ENCODE measurements at places on chromosomes 6 and 20.
A peak's percentile ranks its signal among the peaks of the same experiment; 100 is the strongest.

- H3K4me3 ChIP-seq: no peak overlapping the region
- H3K27ac ChIP-seq: no peak overlapping the region
- H3K27me3 ChIP-seq: no peaks in the 10 kb centered on the region
- no peaks in the 10 kb centered on the region for H3K4me1 ChIP-seq
- H3K36me3 ChIP-seq: no peaks in the 10 kb centered on the region
These were observed 974.3 kb downstream of the HACE1 start for GRCh38 chr6:103885446-103885845.

- H3K4me1 ChIP-seq: no peaks in the 10 kb centered on the region
- no peaks in the 10 kb centered on the region for H3K36me3 ChIP-seq
- no peak overlapping the region for H3K4me3 ChIP-seq
- no peak for DNase-seq
These were observed 34.7 kb upstream of the TGM3 start for GRCh38 chr20:2261046-2261485.

DNA sequence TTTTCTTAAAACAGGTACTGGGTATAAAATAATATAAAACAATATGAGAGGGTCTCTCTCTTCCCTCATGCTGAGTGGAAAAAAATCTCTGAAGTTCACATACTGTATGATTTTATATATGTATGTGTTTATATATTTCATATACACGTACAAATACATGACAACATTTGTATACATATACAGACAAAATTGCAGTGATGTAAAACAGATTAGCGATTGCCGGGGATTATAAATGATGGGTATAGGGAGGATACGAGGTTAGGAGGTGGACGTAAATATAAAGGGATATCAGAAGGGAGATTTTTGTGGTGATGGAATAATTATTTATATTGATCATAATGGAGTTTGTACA lies 194.8 kb upstream of the PRSS16 start:
- H3K4me3 ChIP-seq: no peak overlapping the region
- no peaks in the 10 kb centered on the region for H3K27me3 ChIP-seq
- H3K4me1 ChIP-seq: no peaks in the 10 kb centered on the region
- no peaks in the 10 kb centered on the region for H3K36me3 ChIP-seq
- no peak overlapping the region for H3K27ac ChIP-seq

GRCh38 chr20:59428441-59429205 lies 128.2 kb downstream of the EDN3 start:
- H3K27ac ChIP-seq: no peak overlapping the region
- no peak overlapping the region for H3K4me3 ChIP-seq
- DNase-seq: no peak

GRCh38 chr20:38245753-38246152 lies 14.8 kb downstream of the KIAA1755 start:
- no peaks in the 10 kb centered on the region for H3K27me3 ChIP-seq
- no peak for DNase-seq
- H3K36me3 ChIP-seq: peaks cover 25% of the 10 kb centered on the region
- peaks cover 9% of the 10 kb centered on the region for H3K4me1 ChIP-seq
- peak overlapping the region; percentile 31 for H3K27ac ChIP-seq

DNA sequence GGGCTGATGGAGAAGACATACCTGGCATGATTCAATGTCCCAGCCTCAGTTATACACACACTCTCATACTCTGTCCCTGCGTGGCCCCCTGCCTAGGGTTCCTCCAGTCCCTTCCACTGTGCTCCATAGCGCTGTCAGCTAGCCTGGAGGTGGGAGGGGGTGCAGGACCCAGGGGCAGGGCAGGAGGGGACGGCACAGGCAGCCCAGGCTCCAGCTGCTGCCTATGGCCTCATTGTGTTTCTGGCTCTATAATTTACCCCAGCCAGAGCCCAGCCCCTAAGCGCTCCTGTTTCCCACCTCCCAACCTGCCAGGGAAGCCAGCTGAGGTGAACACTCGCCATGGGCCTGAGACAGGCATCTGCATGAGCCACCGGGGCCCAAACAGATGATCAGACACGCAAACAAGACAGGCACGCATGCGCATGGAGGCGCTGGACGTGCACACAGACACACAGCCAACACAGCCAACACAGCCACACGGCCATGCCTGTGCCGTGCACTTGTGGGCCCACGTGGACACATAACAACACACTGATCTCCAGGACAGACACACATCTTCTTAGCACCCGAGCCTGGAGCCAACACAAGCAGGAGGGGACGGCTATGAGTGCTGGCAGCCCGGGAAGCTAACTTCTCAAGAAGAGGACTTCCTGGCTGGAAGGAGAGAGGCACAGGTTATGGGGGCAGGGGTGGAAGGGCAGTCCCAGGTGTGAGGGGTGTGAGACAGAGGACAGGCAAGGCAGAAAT lies 124.9 kb downstream of the GRM4 start:
- H3K4me3 ChIP-seq: no peak overlapping the region
- no peaks in the 10 kb centered on the region for H3K27me3 ChIP-seq
- no peak for DNase-seq

- no peaks in the 10 kb centered on the region for H3K4me1 ChIP-seq
- no peak overlapping the region for H3K4me3 ChIP-seq
- no peak overlapping the region for H3K27ac ChIP-seq
- no peak for DNase-seq
These were observed 20.9 kb downstream of the RAB44 start for GRCh38 chr6:36718560-36718959.

- H3K4me3 ChIP-seq: no peak overlapping the region
- no peaks in the 10 kb centered on the region for H3K27me3 ChIP-seq
- no peak overlapping the region for H3K27ac ChIP-seq
These were observed 43.5 kb upstream of the TIAM2 start for GRCh38 chr6:154951345-154952200.

DNA sequence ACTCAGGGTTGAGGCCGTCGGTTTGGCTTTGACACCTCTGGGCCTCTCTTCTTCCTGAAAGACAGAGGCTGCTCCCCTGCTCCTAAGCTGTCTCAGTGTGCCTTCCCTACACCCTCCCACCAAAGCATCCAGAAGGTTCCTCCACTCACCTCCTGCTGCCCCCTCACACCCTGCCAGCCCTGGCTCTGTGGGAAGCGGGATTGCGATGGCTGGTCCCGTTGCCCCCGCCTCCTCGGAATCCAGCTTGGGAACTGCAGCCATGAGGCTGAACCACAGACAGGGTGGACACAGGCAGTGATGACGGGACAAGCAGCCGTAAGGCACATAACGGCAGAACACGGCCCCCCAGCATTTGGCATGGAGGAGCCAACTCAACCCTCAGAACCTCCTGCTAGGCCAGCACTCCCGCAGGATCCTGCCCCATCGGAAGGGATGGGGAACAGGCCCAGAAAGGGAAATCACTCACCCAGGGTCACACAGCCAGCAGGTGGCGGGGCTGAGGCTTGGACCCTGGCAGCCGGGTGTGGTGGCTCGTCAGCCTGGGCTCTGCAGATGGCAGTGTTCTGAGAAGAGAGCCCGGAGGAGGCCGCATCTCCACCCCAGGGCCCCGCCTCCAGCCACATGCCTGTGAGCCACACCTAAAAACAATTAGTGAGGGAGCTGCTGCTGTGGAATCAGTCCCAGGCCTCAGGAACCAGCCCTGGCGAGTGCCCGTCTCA lies 139.6 kb downstream of the PHACTR3 start:
- no peaks in the 10 kb centered on the region for H3K4me1 ChIP-seq
- no peaks in the 10 kb centered on the region for H3K36me3 ChIP-seq
- no peak overlapping the region for H3K4me3 ChIP-seq
- no peak overlapping the region for H3K27ac ChIP-seq
- no peaks in the 10 kb centered on the region for H3K27me3 ChIP-seq

- no peak overlapping the region for H3K27ac ChIP-seq
- H3K36me3 ChIP-seq: no peaks in the 10 kb centered on the region
- DNase-seq: no peak
These were observed 26.9 kb downstream of the ZBP1 start for GRCh38 chr20:57593134-57593886.

DNA sequence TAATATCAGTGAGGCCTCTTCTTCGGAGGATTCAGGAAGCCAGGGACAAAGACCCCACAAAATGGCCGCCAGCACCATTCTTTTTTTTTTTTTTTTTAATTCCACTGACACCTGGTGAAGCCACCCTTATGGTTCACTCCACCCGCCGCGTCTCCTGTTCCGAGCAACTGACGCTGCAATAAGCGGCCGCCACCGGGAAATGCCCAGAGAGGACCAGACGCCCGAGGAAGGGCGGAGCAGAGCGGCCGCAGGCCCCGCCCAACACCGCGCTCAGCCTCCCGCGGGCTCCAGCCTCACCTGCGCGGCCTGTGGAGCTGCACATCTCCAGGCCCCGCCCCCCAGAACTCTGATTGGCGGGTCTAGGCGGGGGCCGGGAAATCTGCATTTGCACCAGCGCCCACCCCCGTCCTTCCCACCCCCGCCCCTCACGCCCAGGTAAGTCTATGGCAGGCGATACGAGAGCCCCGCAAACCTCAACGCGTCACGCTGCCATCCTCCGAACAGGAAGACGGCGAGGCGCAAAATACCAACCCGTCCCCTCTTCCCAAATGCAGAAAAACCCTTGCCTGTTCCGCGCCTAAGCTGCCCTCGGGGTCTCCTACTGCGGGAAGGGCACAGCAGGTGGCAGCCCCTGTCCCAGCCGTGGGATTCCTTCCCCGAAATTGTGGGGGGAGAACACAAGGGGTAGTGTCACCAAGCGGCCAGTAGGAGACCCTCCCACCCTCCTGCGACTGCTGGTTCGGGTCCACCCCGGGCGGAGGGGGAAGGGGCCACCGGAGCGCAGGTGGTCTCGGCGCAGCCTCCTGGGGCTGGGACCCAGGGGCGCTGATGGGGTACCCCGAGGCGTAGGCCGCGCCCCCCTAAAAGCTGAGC lies 960 bp downstream of the ATP9A start:
- no peaks in the 10 kb centered on the region for H3K36me3 ChIP-seq
- no peaks in the 10 kb centered on the region for H3K27me3 ChIP-seq
- peak overlapping the region; percentile 80 for H3K27ac ChIP-seq

DNA sequence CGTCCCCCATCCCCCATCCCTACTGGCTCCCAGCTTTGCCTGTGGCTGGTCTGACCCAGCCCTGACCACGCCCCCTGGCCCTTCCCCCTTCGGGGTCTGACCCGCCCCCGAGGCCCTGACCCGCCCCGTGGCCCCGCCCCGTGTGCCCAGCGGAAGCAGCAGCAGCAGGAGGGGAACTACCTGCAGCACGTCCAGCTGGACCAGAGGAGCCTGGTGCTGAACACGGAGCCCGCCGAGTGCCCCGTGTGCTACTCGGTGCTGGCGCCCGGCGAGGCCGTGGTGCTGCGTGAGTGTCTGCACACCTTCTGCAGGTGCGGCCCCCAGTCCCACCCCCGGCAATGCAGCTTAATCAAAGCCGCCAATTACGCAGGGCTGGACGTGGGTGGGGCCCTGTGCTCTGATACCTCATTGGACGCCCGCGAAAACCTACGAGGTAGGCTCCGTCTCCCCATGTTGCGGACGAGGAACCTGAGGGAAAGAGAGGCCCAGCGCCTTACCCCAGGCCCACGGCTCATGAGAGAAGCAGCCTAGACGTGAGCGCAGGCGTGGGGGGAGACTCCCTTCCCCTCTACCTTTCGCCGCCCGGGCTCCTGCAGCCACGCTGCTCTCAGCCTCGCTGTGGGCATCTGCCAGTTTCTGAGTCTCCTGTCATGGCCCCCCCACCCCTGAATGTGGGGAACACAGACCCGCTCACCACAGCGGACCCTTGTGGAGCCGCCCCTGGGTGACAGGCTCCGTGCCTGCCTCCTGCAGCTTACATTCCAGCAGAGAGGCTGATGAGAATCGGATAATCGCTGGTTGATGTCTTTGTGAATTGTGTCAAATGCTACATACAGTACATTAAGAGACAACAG lies 12.8 kb downstream of the RBCK1 start:
- H3K27ac ChIP-seq: no peak overlapping the region
- no peaks in the 10 kb centered on the region for H3K27me3 ChIP-seq
- DNase-seq: no peak
- H3K4me1 ChIP-seq: no peaks in the 10 kb centered on the region
- peaks cover 75% of the 10 kb centered on the region for H3K36me3 ChIP-seq

- no peaks in the 10 kb centered on the region for H3K27me3 ChIP-seq
- no peak overlapping the region for H3K4me3 ChIP-seq
- no peaks in the 10 kb centered on the region for H3K36me3 ChIP-seq
- no peak overlapping the region for H3K27ac ChIP-seq
These were observed 1.2 kb downstream of the GSTA5 start for GRCh38 chr6:52839124-52840055.

DNA sequence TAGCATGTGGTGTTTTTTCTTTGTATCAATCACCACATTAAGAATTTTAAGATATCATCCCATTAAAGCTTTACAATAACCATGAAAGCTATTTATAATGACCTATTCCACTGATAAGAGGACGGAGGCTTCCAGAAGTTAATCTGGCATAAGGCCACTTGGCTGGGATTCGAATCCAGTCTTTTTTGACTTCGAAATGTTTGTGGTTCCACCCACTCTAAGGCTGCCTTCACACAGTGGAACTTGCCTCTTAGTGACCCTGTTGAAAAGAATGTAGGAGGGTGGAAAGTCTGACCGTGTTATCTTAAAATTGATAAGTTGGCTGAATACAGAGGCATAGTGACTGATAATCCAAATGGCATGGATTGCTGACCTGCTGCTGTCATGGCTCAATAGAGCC lies 959.7 kb downstream of the KIF16B start:
- H3K36me3 ChIP-seq: no peaks in the 10 kb centered on the region
- H3K27me3 ChIP-seq: no peaks in the 10 kb centered on the region
- H3K4me3 ChIP-seq: no peak overlapping the region
- DNase-seq: no peak
- peaks cover 3% of the 10 kb centered on the region for H3K4me1 ChIP-seq

- H3K4me1 ChIP-seq: no peaks in the 10 kb centered on the region
- H3K4me3 ChIP-seq: no peak overlapping the region
- H3K27me3 ChIP-seq: no peaks in the 10 kb centered on the region
These were observed 192.4 kb upstream of the MYLIP start for GRCh38 chr6:15936503-15936902.

GRCh38 chr6:48139818-48140614 lies 29.0 kb upstream of the PTCHD4 start:
- no peak overlapping the region for H3K27ac ChIP-seq
- no peak for DNase-seq
- no peaks in the 10 kb centered on the region for H3K36me3 ChIP-seq
- H3K27me3 ChIP-seq: no peaks in the 10 kb centered on the region

DNA sequence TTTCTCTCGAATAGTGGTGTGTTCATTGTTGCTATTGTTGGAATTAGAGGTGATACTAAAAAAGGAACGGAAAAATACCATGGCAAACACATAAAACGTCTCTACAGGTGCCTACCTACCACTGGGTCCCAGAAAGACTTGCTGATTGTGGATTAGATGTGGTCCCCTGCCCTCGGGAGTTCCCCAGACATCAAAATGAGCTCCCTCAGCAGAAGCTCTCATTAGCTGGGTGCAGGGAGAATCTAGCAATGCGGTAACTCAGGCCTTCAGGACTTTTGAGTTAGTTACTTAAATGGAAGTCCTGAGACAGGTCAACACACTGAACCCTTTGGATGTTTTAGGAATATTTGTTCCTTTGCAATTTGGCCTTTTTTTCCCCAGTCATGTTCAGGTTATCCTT lies 6.1 kb downstream of the IRF4 start:
- no peak for DNase-seq
- H3K27me3 ChIP-seq: no peaks in the 10 kb centered on the region
- H3K36me3 ChIP-seq: no peaks in the 10 kb centered on the region
- H3K4me3 ChIP-seq: no peak overlapping the region
- H3K4me1 ChIP-seq: no peaks in the 10 kb centered on the region

- H3K27ac ChIP-seq: no peak overlapping the region
- H3K4me1 ChIP-seq: no peaks in the 10 kb centered on the region
- H3K27me3 ChIP-seq: no peaks in the 10 kb centered on the region
- H3K36me3 ChIP-seq: no peaks in the 10 kb centered on the region
- no peak overlapping the region for H3K4me3 ChIP-seq
These were observed 142.4 kb upstream of the INSM1 start for GRCh38 chr20:20225325-20226043.

- no peak overlapping the region for H3K27ac ChIP-seq
- no peaks in the 10 kb centered on the region for H3K36me3 ChIP-seq
- H3K4me3 ChIP-seq: no peak overlapping the region
- H3K27me3 ChIP-seq: no peaks in the 10 kb centered on the region
- DNase-seq: no peak
- peaks cover 37% of the 10 kb centered on the region for H3K4me1 ChIP-seq
These were observed 92.0 kb downstream of the ATXN1 start for GRCh38 chr6:16669227-16669626.
